ENCODE measurements at places on chromosomes 2 and 18.

- DNase-seq, result no peak
Measured at GRCh38 chr2:113818382-113818951, 62.0 kb upstream of the SLC35F5 start.

GRCh38 chr2:121002597-121002996 lies 266.9 kb downstream of the GLI2 start:
- DNase-seq, result no peak

DNA sequence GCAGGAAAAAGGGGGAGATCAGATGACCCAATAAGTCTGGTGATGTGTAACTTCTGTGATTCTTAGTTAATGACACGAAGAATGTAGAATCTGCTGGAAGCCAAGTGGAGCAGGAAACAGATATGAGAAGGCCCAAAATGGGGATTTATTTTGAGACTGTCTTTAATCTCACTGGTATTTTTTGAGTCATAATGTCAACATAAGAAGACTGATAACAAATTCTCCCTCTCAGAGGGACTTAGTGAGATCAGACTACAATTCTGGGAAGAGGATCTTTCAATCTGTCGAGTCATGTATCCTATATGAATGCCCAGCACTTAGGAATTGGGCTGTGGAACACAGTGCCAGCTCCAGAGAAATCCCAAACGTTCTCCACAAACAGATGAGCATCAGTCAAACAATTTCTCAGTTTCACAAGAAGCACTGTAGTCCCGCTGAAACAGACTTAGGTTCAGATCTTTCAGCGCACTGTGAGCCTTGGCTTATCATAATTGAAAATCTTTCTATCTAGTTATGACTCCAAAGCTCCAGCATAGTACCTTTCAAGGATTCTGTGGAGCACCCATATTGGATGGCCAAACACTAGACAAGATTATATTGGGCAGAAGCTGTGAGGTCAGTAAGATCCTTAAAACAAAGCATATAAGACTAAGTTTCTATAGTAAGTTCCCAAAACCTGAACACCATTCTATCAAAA lies 738.2 kb downstream of the LRP1B start:
- no peak for DNase-seq

- DNase-seq, result no peak
Measured at GRCh38 chr2:206971805-206972204, 32.5 kb downstream of the CPO start.

- no peak for DNase-seq
Measured at GRCh38 chr2:33107690-33108482, 161.1 kb downstream of the LTBP1 start.

- DNase-seq, result no peak
Measured at GRCh38 chr2:120677696-120678247, 57.9 kb upstream of the GLI2 start.

DNA sequence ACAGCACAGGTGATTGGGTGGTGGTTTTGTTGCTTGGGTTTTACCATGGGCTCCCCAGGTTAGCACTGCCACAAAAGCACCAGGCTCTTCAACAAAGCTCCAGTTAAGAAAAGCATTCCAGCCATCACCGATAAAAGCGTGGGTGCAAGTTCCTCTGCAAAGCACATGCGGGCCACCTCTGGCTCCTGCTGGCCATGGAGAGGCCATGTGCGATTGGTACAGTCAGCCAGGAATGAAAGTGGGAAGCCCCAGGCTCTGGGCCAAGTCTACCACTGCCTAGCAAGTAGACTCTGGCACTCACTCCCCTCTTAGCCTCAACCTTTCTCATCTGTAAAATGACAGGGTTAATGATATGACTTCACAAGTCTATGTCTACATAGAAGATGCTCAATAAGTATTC lies 36.0 kb downstream of the BCL11A start:
- no peak for DNase-seq

GRCh38 chr2:149422337-149422990 lies 92.1 kb downstream of the LYPD6 start:
- no peak for DNase-seq

GRCh38 chr2:171235262-171235881 lies 74.7 kb upstream of the TLK1 start:
- no peak for DNase-seq

DNA sequence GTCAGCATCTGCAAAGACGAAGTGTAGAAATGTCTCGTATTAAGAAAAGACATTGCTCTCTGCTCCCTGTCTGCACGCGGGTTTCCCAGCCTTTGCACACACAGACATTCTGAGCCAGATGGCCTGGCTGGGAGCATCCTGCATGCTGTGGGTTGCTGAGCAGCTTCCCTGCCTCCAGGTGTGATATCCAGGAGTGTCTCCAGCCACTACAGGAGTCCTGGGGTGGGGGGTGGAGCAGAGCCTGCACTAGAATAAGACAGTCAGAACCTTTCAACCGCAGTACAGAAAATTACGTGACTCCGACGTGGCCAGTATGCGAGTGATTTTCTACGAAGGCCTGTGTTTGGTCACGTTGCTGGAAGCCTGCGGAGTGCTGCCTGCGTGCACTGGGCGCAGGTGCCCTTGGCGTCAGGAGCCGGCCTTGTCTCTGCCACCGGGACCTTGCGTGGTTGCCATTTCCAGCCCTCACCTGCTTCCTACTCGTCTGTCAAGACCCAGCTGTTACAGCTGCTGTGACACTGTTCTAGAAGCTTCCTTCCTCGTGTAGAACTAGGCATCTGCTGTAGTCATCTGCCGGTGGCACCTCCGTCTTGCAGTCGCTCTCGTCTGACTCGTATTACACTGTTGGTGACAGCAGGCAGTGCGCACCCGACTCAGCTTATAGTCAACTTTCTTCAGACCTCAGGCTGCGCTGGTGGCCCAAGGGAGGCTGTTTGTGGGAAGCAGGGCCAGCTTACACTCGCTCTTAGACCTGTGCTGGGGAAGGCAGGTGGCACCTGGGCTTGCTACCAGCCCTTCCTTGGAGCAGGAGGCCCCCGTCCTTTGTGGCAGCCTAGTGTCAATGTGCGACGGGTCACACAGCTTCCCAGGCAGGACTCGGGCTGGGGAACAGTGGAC lies 11.2 kb downstream of the CTDP1 start:
- no peak for DNase-seq

DNA sequence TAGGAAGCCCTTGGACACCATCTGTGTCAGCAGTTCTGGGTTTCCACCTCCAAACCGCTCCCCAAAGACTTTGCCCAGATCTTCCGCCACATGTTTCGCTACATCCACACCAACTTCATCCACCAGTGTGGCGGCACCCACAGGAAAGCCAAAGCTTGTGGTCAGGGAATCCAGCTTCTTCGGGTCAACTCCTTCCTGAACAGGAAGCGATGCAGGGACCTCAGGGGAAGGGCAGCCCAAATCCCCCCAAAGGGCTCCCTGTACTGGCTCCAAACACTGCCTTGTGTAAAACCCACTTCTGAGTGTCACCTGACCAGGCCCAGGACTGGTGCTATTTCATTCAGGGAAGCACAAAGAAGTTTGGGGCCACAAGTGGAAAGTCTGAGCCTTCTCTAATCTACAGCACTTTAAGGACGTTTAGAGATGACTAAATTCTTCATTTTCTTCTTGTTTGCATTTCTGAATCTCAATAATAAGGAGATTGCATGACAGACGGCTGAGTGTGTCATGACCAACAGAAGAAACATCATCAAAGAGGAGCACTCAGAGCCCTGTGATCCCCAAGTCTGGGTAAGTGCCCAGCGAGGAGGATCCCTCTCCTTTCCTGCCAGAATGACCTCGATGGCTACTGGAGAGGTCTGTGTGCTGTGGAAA lies 20.8 kb downstream of the GAREM2 start:
- DNase-seq, result no peak

GRCh38 chr18:46859855-46860254 lies 57.5 kb downstream of the PIAS2 start:
- DNase-seq, result no peak

DNA sequence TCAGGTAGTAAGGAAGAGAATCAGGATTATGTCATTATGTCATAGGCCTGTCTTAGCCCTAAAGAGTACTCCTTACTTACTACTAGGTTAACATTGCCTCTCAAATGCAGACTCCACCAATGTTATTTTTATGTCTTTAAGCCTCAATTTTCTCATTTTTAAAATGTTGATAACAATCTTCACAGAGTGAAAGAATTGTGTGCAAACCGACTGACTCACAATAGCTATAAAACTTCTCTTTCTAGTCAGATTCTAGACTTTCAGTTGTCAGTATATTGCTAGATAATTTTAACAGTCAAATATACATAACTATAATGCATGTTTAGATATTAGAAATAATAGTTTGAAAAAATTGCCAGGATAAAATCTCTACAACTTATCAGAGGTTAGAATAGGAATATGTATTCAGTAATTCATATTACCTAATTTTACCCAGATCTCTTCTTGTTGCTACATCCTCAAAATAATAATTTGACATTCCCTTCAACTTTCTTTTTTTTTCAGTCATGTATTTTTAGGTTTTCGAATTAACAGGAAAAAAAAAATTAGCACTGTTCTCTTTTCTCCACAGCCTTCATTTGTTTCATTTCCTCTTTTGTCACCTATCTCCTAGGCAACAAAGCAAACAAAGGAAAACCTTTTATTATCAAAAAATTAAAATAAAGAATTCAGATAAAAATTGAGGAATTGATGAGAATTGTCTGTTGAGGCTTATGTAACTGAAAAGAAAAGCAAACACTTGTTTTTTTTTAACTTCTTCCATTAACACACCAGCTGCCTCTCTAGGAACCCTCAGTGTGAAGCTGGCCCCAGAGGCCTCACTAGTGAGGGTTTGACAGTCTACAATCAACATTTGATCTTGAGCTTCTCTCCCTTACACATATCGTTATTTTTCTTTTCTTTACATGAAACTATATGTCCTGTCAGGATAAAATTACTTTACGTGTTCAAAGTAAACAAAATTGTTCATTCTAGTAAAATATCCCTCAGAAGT lies 279.0 kb downstream of the CALCRL start:
- no peak for DNase-seq

- no peak for DNase-seq
Measured at GRCh38 chr2:207139552-207139951, 26.2 kb downstream of the KLF7 start.

DNA sequence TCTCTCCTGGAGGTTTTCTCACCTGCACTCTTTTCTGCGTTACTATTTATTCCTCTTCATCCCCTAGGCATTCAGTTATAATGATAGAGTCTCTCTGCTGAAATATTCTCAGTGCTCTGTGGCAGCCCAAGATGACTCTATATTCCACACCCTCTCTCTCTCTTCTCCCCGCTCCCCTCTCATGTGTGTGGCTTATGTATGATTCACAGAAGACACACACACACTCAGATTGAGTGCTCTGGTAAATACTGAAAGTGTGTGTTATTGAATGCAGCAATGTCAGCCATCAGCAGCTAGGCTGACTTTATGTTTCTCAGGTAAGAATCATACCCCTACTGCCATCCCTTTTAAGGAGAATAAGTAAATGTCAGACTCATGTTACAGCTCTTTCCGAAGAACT lies 201.2 kb downstream of the SLC4A10 start:
- no peak for DNase-seq

- DNase-seq, result no peak
Measured at GRCh38 chr2:2182551-2183071, 148.5 kb downstream of the MYT1L start.

GRCh38 chr2:179622112-179622511 lies 239.3 kb downstream of the ZNF385B start:
- no peak for DNase-seq

DNA sequence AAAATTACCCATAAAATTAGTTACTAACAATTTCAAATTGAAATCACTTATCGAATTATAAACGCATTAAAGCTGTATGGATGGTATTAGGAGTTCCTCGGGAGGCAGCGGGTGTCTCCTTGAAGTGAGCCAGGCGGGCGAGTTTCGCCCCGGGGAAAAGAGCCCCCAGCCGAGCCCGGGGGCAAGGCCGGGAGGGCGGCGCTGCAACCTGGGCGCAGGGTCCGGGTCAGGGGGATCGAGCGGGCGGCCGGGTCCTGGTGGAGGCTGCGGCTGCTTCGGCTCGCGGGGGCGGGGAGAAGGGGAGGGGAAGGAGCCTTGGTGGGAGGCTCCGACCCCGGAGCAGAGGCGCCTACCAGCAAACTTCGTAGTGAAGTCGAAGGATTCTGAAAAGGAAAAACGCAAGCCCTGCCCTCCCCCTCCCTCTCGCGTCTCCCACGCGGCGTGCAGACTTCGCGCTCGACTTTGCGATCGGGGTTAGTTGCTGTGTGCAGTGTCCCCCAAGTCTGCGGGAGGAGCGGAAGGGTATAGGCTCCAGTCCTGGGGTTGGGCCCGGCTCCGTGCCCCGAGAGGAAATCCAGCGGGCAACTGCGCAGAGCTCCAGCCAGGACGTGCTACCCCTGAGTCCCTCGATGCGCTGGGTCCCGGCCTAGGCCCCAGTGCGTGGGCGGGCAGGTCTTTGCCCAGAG lies 140.8 kb downstream of the MEIS1 start:
- no peak for DNase-seq

DNA sequence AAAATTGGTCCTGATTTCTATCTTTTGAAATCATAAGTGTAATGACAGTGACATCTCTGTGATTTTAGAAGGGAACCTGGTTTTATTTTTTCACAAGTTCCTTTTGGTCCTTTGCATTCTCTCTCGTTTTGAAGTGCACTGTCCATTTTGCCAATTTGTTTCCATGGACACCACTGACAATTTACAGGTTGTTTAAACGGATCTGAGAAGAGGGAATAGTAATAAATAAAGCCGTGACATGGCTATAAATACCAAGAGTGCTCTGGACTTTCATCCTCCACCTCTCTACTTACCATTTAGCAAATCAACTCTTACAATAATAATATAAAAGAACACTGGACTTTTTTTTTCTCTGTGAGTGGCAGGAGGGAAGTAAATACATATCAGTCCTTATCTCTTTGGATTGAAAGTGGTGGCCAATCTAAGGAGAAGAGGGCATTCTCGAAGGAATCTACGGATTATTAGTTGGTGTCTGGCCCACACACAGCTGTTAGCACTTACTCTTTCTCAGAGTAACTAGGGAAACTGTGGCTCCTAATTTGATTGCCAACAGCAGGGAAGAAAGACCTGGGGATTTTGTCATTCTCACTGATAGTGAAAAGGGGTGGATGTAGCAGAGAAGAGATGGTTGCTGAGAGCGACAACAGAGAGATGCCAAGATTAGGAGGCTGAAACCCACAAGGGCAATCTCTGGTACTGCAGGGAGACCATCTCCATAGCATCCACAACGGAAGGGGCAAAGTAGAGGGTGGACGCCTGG lies 108.7 kb upstream of the FSHR start:
- DNase-seq, result no peak

DNA sequence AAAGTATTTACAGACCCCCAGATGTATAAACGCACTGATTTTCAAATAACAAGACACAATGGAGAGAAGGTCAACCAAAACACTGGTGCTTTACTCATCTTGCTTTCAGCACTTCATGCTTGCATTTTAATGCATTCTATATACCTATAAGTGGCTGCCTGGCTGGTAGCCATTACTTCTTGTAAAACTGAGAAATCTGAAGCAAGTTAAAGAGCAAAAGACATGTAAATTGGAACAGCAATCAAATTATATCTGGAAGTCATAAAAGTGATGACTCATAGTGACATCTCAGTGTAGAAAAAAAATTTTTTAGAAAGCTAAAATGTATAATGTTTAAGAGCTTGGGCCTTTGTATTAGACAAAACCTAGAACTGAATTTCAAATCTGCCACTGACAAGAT lies 106.2 kb downstream of the CCDC141 start:
- DNase-seq, result no peak
